ENCODE measurements at places on chromosomes 4 and X.

GRCh38 chr4:123215536-123215935 lies 181.1 kb upstream of the SPRY1 start:
- no peak for DNase-seq

GRCh38 chr4:17941731-17942130 lies 79.8 kb downstream of the LCORL start:
- no peak for DNase-seq

GRCh38 chr4:108155373-108155772 lies 13.4 kb downstream of the LEF1 start:
- DNase-seq, result no peak

DNA sequence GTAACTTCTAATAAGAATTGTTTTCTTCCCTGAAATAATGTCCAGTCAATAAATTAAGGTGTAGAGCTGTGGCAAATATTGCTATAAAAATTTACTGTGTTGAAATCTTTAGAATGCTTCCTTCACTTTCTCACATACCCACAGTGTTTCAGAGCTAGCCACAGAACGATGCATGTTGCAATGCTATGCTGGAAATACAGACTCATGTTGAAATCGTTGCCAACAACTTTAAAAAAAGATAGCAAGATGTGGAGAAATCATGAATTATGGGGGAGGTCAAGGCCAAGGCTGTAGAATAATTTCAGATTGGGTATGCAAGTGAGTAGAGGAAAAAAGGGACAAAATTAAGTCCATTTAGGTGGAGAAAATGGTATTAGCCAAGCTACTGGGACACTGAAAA lies 204.8 kb downstream of the VEGFC start:
- no peak for DNase-seq

DNA sequence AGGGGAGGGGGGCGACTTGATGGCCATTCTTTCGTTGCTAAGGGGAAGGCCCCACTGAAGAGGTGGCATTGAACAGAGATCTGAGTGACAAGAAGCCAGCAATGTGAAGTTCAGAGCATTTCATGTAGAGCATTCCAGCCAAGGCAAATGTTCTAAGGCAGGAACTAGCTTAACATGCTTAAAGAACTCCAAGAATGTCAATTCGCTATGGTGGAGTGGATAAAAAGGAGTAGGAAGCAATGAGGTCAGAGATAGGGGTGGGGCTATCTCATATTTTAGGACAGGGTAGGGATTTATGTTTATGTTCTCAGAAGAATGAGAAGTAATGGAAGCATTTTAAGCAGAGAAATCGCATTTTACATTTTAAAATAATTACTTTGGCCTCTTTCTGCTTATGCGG lies 130.9 kb downstream of the TTC29 start:
- no peak for DNase-seq

GRCh38 chrX:23515028-23515427 lies 152.3 kb upstream of the PRDX4 start:
- no peak for DNase-seq

DNA sequence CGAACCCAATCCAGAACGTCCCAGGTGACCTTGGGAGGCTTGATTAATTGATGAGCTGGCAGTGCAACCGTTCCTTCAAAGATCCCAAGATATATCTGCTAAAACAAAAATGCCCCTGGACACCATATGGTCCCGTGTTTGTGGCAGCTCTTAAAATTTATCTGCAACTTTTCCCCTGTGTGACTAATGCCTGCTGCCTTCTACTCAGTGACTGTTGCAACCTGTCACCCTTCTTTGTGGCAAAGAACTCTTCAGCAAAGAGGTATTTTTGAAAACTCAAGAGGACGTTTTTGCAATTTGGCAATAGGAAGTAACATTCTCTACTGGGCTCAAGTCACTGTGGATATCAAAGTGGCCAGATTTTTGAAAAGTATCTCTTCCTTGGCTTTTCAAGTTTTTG lies 75.8 kb upstream of the SOD3 start:
- DNase-seq, result no peak

- peak; percentile 33 for DNase-seq
These were observed 7.6 kb downstream of the FABP2 start for GRCh38 chr4:119314356-119314755.

DNA sequence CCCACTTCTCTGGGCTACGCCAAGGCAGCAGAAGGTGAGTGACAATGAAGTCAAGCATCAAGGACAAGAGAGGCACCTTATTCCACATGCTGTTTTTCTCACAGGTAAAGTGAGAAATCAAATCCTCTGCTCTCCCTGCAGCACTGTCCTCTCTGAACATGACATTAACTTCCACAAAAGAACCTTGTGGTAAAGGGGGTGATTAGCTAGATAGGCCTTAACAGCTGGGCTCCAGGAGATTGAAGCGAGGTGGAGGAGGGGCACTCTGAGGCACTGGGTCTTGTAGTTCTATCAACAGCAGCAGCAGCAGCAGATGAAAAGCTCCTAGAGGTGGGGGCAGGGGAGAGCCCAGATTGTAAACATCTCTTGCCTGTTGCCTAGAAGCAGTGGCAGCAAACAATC lies 96.8 kb upstream of the CXXC4 start:
- no peak for DNase-seq

Data from CD4-positive, alpha-beta memory T cell (primary cell).